Activated naive CD4-positive, alpha-beta T cell treated with anti-CD3 and anti-CD28 coated beads, Interleukin-2, amount 50 U/mL, for 72 hours (primary cell): ENCODE measurements at places on chromosomes 6 and 20. TPM values are rescaled to one million over a fixed set of nuclear protein-coding genes. Genes with fewer than 3 reads are reported as not detected.

DEFB125 gene
- total RNA-seq: not detected

MOXD1 gene
- total RNA-seq: 0.07 TPM

DNA sequence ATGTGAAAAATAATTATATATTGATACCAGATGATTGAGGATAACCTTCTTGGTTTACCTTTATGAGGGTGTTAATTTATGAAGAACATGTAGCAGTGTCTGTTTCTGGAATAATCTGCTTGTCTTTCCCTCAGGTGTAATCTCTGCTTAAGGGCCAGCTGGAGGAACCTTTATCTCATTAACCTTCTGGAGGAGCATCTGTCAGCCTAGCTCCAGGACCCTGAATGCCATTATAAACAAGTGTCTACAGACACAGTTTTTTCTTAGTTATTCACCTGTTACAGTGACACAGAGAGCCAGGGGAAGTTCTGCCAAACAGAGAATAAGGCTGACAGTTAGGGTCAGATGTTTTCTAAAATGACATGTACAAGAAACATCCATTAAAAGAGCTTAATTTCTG lies at the start of gene IMPG1:
IMPG1 (minus strand) TSS at position 101 of the 400 bp plus-strand sequence. CDS start 174 bp downstream, outside the sequence.
- DNase-seq: no peak

DNA sequence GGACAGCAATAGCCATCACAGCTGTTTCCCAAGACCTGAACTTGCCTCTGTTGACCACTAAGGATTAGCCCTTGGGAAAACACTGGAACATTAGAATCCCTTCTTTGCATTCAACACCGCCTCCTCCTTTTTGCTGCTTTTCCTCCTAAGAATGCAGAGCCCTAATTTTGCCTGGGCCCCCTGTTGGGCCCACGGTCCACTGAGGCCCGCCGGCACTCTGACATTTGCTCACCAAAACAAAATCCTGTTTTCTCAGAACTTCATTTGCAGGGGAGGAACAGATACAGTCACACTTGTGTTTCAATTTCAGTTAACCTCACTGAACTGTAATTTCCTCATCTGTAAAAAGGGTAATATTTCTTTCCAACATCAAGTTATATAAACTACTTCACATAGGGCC lies 116.0 kb upstream of the JARID2 start:
- no peak for DNase-seq

DNA sequence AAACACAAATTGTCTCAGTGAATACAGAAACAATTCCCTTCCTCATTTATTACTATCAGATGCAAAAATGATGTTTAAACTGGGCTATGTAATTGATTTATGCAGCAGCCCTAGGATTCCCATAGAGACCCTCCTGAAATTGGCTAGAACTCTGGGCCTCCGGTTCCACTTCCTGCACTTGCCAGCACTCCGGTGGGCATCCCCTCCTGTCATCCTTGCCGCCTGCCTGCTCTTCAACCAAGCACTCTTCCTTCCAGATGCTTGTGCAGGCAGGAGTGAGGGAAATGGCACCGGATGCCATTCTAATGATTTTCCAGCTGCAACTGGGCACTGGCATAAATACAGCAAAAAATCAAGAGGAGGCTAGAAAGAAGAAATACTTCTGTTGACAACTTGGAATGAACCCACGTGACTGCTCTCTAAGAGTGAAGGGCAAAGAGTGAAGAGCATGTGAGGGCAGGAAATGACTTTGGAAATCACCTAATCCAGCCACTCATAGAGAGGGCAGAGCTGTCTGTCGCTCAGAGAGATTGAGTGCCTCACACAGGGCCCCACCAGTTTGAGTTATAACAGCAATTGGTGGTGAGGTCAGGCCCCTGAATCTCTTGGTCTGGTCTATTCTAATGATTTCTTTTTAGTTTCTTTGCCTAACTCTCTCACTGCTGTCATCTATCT lies 3.7 kb upstream of the NEDD9 start:
- DNase-seq: no peak

DNA sequence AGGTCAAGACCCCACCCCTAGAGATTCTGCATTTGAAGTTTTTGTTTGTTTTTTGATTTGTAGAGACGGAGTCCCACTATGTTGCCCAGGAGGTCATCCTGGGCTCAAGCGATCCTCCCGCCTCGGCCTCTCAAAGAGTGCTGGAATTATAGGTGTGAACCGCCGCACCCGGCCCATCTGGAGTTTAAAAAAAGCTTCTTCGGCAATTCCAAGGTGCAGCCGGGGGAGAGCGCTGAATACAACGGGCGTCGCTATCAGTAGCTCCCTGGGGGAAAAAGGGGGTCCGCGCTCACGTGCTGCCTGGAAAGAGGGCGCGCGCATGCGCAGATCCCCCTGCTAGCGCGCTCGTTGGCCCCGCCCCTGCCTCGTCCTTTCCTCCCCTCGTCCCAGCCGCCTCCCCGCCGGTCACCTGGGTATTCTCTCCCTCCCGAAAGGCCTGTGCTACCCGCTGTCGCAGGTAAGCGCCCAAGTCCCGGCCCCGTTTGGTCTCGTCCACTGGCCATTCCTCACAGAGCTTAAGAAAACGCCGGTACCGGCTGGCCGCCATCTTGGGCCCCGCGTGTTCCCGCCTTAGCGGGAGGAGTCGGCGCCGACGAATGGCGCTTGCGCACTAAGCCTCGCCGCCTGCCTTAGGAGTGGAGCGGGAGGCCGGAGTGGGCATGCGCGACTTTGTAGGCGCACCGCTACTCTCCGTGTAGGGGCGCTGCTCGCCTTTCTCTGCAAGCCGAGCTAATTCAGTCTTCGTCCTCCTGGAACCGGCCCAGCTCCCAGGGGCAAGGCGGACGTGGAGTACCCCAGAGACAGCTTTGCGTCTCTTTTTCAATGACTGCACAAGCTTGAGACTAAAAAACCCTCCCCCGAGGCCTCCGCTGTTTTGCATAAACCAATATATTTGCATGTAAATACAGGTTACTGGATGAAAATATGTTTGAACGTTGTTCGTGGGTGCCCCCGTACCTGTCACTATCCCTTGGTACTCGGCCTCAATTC lies at the start of gene UQCC2:
UQCC2 (minus strand) TSS at position 561 of the 990 bp plus-strand sequence; CDS start at position 547, 14 bp downstream.
- peak; percentile 97 for DNase-seq

GRCh38 chr6:88164061-88164460 lies 2.1 kb downstream of the CNR1 start:
- no peak for DNase-seq

DNA sequence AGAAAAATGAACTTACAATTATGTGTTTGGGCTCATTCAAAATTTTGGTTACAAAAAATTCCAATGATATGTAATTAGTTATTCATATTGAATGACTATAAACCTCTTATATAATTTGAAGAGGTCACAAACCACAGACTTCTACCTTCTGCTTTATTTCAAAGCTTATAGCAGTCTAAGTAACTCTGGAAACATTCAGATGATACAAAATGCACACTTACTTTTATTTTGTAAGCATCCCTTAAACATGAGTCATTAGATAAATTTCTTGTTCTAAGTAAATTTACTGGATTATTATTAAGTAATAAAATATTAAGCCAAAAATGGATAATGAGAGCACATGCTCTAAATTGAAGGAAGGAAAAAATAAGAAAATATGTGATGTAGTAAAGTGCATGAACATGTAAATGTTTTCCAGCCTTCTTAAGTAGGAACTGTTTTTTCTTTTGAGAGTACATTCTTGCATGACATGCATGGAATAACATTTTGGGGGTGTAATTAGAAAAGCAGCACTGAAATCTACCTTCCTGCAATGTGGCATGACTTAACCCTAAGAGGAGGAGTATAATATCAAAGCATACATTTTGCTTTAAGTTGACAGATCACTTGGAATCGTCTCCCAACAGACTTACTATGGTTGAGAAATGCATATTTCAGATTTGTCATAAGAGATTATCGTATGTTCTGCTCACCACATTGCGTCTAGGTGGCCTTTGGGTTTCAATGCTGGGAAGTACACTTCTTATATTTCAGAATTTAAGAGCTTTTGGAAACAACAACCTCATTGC lies 372.7 kb upstream of the HSF2 start:
- DNase-seq: no peak

- no peak for DNase-seq
Measured at GRCh38 chr20:22946596-22946995, 88.5 kb upstream of the SSTR4 start.
